ENCODE measurements at places on chromosomes 11 and 22.

DNA sequence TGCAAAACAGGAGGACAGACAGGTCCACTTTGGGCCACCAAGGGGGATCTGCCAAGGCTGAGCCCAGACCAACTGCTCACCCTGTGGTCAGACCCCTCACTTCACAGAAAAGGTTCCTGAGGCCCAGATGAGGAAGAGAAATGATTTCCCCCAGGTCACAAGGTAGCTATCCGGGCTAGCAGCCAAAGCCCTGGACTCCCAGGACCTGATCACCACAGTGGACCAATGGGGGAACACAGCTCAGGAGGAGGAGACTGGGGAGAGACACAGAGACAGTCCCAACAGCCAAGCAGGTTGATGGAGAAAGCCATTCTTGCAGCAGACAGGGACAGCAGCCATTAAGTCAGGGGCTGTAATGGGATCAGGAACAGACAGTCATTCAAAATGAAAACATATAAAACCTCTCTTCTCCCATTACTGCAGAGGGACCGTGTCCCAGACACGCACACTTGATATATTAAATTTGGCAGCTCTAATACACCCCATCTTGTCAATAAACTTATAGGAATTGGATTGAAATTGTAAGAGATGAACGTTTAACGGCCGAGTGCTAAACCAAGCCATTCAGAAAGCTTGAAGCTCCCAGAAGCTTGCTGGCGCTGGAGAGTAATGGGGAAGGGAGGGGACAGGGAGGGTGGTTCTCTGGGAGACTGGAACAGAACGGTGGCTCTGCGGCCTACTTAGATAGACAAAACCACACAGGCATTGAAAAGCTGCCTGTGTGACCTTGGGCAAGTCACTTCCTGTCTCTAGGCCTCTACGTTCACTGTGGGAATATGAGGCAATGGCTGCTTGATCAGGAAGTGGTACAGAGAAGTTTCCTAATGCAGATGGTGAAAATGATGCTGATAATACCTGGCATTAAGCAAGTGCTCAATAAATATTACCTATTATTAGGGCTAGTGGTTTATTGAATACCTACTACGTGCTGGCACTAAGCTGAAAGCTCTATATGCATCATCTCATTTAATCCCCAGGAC is 16.0 kb downstream of the ZMAT5 start:
- no peak for DNase-seq

- peak; percentile 93 for DNase-seq
Observed at GRCh38 chr11:45145379-45146071, 914 bp upstream of the PRDM11 start.

DNA sequence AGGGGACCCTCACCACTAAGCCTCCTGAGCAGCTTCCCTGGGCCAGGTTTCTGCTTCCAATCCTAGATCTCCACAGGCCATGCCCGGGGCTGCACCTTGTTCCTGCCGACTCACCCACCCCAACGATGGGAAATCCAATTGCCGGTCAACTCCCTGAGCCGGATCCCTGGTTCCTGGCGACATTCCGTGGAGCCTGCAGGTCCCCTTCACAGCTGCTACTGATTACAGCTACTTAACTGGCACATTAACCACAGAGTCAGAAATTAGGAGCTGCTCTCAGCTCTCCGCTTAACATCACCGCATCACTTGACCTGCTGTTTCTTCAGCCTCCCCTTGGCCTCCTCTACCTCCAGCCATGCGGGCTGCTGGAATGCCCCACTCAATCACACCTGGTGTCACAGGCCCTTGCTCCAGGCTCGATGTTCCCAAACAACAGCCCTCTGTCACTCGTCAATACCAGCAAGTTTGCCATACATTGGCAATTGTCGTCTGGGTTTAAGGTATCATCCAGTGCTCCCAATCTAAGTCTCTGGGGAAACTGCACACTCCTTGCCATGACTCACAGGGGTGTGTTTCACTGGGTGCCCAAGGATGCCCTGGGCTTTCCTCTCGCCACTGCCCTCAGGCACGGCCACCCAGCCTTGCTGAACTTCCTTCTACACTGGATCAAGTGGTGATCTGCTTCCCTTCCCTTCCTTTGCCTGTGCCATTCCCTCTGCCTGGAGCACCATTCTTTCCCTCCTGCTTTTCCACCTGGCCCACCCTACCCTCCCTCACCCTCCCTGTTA is 181.0 kb downstream of the MN1 start:
- no peak for DNase-seq

- no peak for DNase-seq
Observed at GRCh38 chr11:126495281-126496220, 140.1 kb downstream of the ST3GAL4 start.

DNA sequence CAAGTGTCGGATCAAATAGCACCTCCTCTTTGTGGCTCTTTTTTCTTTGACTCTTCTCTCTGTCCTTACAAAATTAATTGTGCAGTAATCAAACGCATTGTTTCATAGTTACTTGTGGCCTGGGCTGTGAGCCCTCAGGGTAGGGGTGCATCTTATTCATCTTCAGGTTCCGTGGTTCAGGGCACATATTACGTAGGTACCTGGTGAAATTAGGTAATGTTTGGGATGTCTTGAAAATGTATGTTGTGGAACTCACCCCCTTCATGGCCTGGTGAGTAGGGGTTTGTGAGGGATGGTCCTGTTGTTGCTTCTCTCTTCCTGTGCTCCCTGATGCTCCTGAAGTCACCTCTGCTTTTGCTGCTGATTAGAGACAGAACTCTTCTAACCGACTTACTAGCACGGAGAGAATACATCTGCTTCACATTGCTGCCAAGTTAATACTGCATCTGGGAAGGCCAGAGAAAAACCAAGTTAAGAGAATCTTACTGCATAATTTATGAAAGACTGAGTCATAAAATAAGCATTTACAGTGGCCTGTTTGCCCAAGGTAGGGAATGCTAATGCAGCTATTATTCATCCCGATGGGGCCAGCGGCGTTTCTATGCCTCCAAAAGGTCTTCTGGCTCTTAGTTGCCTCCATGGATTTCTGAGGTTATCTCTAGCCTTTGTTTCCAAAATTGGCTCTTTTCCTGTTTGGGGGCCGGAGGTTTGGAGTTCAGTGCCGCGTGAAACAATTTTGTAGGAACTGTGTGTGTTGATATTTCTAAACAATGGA is 66.9 kb downstream of the TBC1D22A start:
- DNase-seq = no peak

DNA sequence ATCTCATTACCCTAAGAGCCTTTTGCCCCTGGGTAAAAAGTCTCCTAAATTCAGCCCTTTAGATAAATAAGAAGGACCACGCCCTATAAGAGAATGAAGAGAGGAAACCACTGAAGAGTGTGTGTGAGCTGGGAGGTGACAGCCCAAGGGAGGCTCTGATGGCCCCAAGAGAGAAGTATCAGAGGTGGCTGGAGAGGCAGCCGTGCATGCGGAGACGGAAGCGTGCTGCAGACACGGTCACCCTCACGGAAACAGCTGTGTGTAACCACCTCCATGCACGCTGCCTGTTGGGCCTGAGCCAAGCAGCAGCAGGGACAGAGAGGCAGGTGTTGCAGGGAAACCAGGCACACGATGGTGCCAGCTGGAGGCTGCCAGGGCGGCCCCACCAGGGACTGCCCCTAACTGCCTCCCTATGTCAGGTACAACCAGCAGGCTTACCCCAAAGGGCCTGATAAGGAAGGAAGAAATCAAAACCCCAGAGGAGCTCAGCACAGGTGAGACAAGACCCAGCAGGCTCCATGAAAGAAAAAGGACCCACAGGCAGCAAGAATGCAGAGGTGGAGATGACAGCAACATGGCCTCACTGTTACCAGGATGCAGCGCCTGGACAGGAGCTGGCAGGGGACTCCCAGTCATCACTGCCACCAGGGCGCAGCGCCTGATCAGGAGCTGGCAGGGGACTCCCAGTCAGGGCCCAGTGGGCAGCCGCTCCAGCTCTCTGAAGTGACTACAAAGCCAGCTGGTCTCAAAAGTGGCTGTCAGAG is 7.8 kb downstream of the LARGE2 start:
- DNase-seq = no peak

- DNase-seq = no peak
Observed at GRCh38 chr11:118012083-118012669, 26.0 kb downstream of the IL10RA start.

GRCh38 chr22:45702981-45703380 is 31.3 kb downstream of the ATXN10 start:
- no peak for DNase-seq

GRCh38 chr22:20111045-20111688 is 4.7 kb upstream of the RANBP1 start:
- peak; percentile 54 for DNase-seq

DNA sequence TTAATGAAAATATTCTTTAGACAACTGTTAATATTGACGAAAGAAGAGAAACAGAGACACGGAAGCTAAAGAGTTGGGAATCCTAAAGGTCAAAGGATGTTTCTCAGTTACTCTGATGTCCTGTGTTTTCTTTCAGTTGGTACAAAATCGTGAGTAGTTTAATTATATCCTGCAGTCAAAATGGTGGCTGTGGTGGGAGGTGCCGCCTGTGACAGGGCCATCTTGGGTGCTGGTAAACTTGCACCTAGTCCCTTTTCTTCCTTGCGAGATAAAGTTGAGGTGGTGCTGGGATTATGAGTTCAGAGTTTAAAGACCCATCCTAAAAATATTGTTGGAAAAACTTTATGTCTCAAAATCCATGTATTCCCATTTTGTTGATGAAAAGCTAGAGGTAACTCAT is 2.2 kb downstream of the CECR2 start:
- DNase-seq = no peak

DNA sequence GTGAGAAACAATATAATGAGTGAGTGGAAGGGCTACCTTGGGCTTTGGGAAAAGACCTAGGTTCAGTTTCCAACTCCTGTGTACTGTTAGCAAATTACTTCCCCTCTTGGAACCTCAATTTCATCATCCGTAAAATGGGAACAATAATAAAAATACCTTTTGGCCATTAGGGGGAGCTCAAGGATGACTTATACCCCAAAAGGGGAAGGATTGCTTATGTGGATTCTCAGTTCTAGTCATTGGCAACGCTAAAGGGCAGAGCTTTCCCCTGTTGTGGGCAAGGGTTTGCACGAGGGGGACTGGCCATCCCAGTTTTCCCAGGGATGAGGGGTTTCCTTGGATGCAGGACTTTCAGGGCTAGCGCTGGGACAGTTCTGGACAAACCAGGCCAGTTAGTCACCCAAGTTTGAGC is 3.1 kb upstream of the COMMD9 start:
- DNase-seq = peak; percentile 19

DNA sequence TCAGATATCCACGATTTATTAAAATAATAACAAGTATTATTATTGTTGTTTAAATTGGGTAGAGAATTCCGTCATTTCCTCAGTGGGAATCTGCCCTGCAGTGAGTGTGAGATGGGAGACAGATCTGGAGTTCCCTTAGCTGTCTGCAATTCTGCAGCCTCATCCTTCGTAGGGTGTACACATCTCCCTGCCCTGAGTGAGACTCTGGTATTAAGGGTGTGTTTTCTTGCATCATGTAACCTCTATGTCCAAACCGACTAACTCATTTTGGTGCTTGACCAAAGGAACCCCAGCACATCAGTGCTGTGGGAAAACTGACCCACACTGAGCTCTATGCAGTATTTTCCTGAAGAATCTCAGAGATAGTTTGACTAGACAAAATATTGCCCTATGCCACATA is 157.6 kb downstream of the LDLRAD3 start:
- DNase-seq = no peak

DNA sequence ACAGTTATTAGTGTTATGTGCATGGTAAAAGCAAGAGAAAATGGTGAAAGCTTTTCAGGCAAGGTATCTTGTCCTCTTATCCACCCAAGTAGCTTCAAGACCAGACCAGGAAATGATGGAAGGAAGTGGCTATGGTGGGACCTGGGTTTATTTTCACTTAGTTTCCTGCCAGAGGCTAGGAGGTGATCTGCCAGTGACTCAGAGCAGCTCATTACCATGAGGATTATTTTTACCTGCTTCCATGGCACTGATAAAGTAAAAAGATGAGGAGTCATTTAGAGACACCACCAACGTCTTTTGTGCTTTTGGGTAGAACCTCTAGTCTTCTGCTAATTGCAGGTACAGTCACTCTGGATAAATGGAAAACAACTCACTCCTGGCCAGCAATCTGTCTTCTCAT is 339.9 kb upstream of the KIRREL3 start:
- DNase-seq = no peak

- DNase-seq = no peak
Observed at GRCh38 chr11:16777613-16777975, 39.1 kb downstream of the C11orf58 start.

DNA sequence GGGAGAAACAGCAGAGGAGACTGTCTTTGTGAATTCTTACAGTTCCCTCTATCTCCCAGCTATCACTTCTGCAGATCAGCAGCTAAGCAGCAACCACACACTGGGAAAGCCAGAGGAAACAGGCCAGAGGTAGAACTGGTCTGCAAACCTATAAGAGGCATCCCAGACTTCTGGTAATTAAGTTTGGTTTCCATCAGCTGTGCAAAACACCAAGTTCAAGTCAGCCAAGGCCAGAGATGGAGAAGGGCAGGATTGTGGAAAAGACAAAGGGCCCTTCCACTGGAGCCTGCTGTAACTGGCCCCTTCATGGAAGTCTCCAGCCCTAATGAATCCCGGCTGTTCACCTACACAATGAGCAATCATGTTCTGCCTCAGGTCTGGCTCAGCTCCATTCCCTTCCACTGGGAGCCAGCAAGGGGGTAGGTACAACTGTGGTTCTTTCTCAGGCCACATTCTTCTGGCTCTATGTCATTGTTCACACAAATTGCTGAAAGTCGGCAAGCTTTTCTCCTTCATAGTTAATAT is 4.6 kb upstream of the PAMR1 start:
- no peak for DNase-seq

GRCh38 chr11:34363363-34364084 is 5.7 kb upstream of the ABTB2 start:
- no peak for DNase-seq

DNA sequence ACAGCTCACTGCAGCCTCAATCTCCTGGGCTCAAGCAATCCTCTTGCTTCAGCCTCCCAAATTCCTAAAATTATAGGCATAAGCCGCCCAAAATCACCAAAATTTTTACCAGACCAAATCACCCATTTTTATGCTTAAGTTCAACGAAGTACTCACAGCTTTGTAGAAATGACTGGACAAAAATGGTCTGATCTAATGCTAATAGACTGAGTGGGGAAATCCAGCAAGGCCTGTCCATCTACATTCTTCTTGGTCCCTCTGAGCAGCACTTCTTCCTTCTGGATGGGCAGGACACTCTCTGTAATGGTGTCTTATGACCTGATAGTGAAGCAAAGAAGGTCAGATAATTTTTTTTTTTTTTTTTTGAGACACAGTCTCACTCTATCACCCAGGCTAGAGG is 18.7 kb upstream of the OR6X1 start:
- DNase-seq = no peak

- DNase-seq = no peak
Observed at GRCh38 chr11:2406451-2406850, 5.9 kb downstream of the TSSC4 start.

GRCh38 chr11:133065847-133066485 is 466.3 kb downstream of the OPCML start:
- DNase-seq = no peak
